ENCODE measurements at places on chromosomes 1 and 21. TPM values are rescaled to one million over a fixed set of nuclear protein-coding genes. Genes with fewer than 3 reads are reported as not detected.

Gene RAP1GAP
- 22.6 TPM for total RNA-seq

Gene PPIAL4G
- 0.25 TPM for total RNA-seq

Gene MTF2
- 46.0 TPM for total RNA-seq

Gene SDF4
- 23.8 TPM for total RNA-seq

Gene TRIM67
- 46.7 TPM for total RNA-seq

Gene MIGA1
- 17.9 TPM for total RNA-seq

Gene SV2A
- total RNA-seq: 72.0 TPM

Gene S100A4
- 0.98 TPM for total RNA-seq

Gene TOMM20
- 169 TPM for total RNA-seq

Gene SPRR5
- total RNA-seq: not detected

Gene EDN2
- not detected for total RNA-seq

Measured in temporal lobe (tissue), 4 donors.